ENCODE measurements at places on chromosomes 3 and 15.

- DNase-seq, result no peak
Observed at GRCh38 chr3:32626631-32627030, 56.0 kb upstream of the DYNC1LI1 start.

DNA sequence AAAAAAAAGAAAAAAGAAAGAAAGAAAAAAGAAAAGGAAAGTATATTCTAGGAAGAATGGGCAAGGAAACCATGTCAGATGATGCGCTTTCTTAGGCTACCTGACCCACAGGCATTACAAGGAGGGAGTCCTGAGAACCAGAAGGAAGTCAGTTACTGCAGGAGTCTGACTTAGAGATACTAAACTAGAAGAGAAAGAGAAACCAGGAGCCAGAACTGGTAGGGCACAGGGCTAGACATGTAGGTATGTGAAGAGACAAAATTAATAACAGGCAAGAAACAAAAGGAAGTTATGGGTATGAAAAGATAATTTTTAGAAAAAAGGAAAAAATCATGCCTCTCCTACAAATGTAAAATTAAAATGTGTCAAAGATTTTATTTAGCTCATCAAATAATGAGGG, 63.3 kb upstream of the LRRN1 start:
- no peak for DNase-seq

DNA sequence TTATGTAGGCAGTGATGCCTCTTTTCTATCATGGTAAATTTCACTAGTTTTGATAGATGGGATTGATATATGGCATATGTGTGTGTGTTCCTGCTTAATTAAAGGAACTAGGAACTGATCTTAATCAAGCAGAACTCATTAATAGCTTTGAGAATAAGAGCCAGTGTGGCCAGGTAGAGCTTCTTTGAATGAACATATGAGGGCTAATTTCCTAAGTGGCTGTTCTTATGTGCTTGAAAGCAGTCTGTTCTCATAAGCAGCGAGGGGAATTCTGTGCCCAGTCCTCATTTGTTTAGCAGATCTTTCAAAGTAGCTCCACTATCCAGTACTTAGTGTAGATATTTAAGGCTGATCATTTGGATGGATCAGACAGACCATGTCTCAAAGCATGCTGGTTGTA, 164.2 kb downstream of the GABRG3 start:
- no peak for DNase-seq

GRCh38 chr3:184553385-184553784, 8.2 kb upstream of the EPHB3 start:
- DNase-seq, result no peak

GRCh38 chr3:194518652-194519051, 31.9 kb upstream of the ATP13A3 start:
- DNase-seq, result peak; percentile 48

DNA sequence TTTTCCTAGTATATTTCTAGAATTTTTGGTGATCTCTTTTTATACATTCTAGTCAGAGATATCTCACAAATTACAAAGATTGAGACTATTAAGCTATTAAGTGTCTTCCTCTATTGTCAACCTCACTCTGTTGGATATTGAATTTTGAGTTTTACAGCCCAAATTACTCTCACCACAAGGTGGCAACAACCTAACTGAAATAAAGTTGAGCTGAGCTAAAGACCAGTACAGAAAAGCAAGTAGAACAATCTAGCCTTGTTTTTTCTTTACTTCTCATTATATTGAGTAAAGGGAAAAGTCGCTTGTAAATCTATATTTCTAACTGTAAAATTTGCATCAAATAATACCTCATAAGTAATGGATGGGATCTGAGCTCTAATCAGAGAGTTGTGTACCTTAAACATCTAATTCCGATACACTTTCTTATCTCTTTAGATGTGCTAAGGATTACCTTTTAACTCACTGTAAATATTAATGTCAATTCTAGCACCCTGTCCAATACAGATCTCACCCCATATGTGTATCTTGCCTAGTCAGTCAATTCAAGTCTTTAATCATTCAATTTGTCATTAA, 13.6 kb upstream of the COMMD2 start:
- DNase-seq, result no peak

GRCh38 chr3:9951962-9952805, at the start of gene PRRT3:
TSS of gene PRRT3 (minus strand) at chr3:9952408. CDS start at chr3:9950115, 2,293 bp downstream.
- no peak for DNase-seq

DNA sequence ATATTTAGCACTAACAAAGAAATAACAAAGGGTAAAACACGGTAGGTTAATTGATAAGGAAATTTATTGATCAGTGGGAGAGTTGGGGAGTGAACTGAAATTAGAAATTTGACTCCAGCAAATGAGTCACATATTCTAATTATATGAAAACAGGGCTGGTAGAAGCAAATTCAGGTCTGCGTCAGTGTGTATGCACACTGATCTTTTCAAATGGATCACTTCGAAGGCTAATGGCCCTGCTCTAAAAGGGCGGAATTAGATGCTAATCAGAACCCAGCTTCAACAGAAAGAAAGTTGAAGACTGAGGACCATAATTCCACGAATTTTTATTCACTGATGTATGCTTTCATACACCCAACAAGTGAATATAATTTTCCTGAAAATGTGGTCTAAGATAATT, 762.4 kb upstream of the DPPA4 start:
- no peak for DNase-seq

GRCh38 chr3:132279030-132279429, 38.2 kb upstream of the ACP3 start:
- DNase-seq, result peak; percentile 2

DNA sequence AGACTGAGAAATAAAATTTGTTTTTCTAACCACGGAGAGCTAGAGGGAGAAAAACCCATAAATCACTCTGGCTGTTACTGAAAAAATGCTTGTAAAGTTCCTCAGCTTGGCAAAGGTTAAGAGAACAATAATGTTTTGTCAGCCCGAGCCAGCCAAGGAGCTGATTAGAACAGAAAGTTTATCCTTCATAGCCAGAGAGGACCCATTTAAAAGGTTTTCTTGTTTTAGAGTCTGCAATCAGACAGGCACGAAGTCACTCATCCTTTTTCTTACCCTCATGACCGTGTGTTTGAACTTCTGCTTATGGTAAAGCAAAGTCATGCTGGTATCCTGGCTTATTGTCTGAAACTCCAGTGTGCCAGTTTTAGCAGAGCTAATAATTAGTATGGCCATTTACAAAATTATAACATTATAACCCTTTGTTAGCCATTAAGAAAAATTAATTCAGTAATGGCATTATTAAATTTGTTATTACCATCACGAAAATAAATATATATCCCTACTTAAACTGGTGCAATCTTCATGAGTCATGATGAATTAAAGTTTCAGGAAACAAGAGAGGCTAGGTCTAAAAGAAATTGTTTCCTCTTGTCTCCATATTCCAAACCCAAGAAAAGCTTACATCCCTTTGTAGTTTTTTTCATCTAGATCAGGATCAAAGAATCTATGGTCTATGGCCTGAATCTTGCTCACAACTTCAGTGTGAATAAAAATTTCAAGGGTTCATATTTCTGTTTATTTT, 13.5 kb upstream of the STXBP5L start:
- DNase-seq, result no peak

GRCh38 chr15:82135638-82136037, 89.8 kb upstream of the MEX3B start:
- peak; percentile 63 for DNase-seq

GRCh38 chr3:46193436-46193835, 14.7 kb downstream of the CCR1 start:
- DNase-seq, result no peak

DNA sequence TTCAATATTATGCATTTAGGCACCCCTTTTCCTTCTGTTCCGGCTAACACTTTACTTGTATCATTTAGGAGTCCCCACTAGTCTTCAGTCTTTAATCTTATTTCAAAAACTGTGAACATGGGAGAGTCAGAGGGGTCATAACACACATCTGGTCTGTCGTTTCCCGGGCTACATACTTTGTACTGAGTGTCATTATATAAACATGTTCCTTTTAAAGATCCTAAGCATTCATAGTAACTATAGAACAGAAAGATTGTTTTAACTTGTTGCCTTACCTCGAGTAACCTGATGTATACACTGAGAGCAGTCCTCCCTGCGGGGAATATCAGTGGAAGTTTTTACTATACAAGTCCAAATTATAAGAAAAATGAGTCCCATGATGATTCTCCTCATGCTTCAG, 78.2 kb upstream of the VEPH1 start:
- DNase-seq, result no peak

DNA sequence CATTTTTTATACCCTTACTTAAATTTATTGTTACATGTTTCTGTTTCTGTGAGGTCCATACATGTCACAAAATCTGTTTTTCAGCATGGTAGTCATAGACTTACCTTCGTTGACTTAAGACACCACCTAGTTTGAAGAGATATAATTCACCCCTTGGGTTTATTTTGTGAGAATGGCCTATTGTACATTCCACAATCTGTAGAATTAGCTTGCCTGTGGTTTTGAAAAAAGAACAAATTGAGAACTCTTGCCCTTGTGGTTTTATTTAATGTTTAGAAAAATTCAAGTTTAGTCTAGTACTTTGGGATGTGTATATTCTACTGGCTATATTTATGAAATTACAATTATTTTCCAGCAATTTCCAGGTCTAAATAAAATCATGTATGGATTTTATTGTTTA, 31.6 kb downstream of the FILIP1L start:
- DNase-seq, result no peak

GRCh38 chr3:145639003-145639606, 521.9 kb downstream of the PLOD2 start:
- no peak for DNase-seq

GRCh38 chr15:64925335-64926330, 13.9 kb downstream of the ANKDD1A start:
- DNase-seq, result no peak

DNA sequence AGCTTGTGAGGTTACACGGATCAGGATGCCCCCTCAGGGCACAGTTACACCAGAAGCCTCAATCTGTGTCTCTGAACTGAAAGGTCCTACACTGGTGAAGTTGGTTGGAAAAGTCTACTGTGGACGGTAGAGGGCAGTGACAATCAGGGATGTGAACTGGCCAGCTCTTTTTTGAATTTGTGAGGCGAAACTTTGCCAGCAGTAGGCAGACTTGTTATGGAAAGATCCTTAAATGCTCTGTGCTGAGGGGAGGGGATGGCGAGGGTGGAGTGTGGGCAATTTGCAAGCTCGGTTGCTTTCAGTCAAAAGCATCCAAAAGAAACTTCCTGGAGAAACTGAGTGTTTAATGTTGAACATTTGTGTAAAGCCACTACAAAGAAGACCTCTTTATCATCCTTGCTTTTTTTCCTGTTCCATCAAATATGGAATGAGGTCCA, 127.4 kb upstream of the ABHD17C start:
- DNase-seq, result peak; percentile 59

DNA sequence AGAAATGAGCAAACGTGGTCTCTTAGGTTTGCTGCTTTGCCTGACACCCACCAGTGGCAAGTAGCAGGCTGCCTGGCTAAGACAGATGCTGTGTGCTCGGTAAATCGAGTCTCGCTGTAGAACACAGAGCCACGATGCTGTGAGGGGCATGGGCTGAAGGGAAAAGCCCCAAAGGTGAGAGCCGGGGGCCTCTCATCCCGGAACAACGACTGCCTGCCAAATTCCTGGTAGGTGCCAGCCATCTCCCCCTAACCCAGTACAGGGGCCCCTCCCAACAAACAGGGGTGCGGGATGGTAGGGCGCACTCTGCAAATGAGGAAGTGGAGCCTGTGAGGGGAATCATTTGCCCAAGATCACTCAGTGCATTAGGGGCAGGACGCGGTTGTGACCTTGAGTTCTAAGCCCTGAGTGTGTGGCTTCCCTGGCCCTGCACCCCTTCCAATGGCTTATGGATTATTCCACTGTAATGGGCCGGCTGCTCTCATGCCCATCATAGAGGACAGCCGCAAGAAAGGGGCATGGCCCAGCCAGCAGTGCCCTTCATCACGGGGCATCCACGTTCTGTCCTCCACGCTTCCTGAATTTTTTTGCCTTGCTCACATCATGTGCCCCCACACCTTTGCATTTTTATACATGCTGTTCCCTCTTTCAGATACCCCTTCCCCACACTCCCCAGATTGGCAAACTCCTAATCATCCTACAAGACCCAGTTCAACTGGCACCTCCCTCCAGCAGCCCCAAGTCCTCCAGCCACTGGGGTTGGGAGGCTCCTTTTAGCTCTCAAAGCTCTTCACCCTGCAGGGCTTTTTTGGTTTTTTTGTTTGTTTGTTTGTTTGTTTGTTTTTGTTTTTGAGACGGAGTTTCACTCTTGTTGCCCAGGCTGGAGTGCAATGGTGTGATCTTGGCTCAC, 125.4 kb downstream of the NUP210 start:
- DNase-seq, result no peak

DNA sequence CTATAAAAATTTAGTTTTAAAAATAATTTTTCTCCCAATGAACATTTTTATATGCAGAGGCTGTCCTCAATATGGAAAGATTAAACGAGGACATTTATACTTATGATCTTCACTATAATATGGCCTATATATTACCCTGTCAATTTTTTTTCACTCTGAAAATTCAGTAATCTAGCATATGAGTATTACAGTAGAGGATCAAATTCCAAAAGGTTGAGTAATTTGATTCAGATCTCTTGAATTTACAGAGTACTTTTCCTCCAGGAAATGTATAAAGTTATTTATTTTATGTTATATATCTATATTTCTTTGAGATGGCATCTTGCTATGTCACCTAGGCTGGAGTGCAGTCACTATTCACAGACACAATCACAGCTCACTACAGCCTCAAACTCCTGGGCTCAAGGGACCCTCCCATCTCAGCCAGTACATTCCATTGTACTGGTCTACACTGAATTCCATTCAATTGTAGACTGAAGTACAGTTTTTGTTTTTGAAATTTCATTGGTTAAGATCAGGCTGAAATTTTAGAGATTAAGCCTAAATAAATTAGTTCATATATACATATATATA, 16.3 kb upstream of the TRPM7 start:
- DNase-seq, result no peak

- DNase-seq, result no peak
Observed at GRCh38 chr15:39472621-39473297, 108.1 kb upstream of the THBS1 start.

- peak; percentile 54 for DNase-seq
Observed at GRCh38 chr15:73700041-73700842, 16.1 kb downstream of the CD276 start.

DNA sequence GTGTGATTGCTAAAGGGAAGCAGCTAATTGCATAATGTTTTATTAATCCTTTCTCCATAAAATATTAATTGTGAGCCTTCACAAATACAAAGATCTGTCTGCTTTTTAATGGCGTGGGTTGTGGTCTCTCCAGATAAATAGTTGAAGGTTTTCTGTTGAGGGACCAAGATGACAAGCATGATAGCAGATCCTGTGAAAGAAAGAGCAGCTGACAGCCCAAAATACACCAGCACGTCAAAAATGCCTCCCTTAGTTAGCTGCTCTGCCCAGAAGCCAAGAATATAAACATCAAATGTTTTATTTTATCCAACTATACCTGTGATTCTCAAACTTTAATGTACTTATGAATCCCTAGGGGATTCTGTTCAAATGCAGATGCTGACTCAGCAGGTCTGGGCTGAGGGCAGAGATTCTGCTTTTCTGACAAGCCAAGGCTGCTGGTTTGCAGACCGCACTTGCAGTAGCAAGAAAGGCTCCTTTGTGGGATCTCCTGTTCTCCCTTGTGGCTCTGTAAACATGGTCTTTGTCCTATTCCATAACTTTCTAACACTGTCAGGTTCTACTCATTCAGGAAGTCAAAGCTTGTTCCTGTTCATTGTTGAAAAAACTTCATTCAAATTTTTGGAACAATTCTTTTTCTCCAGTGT, 119.1 kb upstream of the SLC25A36 start:
- no peak for DNase-seq

GRCh38 chr3:169149349-169149890, 514.1 kb downstream of the MECOM start:
- DNase-seq, result peak; percentile 71

GRCh38 chr3:189353988-189354889, 182.5 kb downstream of the TPRG1 start:
- DNase-seq, result no peak

- no peak for DNase-seq
Observed at GRCh38 chr15:70156671-70157271, 59.1 kb upstream of the TLE3 start.

Data from RCC 7860 (cell line).